ENCODE measurements at places on chromosomes 12 and 14.

GRCh38 chr12:124920353-124920935 is 6.0 kb upstream of the UBC start:
- DNase-seq = no peak

- no peak for DNase-seq
Measured at GRCh38 chr14:86055512-86056075, 525.6 kb downstream of the FLRT2 start.

- DNase-seq = no peak
Measured at GRCh38 chr12:5051334-5051733, 7.7 kb downstream of the KCNA5 start.

DNA sequence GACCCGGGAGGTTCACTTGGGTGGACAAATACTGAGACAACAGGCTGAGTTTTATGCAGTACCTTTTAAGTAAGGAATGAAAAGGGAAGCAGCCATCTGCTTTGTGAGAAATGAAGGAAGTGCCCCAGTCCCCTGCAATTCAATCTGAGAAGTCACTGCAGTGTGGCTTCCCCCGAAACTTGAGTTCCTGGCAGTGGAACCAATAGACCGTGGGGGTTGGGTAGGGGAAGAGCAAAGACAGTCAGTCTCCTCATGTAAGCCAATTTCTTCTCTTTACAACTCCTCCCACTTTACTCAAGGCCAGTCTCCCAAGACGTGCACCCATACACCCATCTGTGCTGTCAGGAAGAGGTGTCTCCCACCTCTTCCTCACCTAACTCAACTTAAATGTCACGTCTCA is 206.5 kb downstream of the BCAT1 start:
- no peak for DNase-seq

DNA sequence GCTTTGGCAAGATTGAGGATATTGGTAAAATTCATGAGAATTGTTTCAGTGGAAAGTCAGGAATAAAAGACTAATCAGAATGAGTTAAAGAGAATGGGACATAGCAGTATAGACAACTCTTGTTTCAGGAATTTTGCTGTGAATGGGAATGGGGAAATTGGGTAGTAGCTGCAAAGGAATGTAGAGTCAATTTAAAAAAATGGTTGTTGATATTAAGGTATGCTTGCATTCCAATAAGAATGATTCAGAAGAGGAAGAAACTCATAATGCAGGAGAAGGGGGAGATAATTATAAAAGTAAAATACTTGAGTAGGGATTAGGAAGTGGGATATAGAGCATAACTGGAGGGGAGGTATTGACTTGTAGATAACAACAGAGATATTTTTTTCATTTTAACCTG is 40.7 kb downstream of the MNAT1 start:
- DNase-seq = peak; percentile 81

DNA sequence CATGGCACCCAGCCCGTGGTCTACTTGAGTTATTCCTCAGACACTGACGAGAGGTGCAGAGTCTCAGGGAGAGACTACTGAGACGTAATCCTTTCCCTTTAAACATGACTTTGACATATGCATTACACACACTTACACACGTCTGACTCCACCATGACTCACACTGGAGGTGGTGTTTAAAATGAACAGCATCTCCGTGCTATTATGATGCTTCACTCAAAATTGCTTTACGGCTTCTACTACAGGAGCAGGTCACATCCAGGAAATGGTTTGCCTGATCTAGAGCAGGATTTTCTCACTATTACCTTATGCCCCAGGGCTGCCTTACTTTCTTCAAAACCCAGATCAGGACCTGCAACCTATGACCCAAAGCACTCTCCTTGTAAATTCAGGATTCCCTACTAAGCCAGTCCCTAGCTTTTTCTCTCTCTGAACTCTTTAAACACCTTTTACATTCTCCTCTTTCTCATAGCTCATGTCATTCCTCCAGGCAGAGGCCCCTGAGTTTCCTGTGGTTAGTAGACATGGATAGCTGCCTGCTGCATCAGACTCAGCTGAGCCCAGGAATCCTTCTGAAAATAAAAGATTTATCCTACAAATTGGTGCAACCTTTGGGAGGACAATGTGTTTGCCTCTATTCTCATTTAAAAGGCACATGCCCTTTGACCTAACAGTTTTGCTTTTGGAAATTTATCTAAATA is 31.2 kb downstream of the TMCC3 start:
- peak; percentile 35 for DNase-seq

DNA sequence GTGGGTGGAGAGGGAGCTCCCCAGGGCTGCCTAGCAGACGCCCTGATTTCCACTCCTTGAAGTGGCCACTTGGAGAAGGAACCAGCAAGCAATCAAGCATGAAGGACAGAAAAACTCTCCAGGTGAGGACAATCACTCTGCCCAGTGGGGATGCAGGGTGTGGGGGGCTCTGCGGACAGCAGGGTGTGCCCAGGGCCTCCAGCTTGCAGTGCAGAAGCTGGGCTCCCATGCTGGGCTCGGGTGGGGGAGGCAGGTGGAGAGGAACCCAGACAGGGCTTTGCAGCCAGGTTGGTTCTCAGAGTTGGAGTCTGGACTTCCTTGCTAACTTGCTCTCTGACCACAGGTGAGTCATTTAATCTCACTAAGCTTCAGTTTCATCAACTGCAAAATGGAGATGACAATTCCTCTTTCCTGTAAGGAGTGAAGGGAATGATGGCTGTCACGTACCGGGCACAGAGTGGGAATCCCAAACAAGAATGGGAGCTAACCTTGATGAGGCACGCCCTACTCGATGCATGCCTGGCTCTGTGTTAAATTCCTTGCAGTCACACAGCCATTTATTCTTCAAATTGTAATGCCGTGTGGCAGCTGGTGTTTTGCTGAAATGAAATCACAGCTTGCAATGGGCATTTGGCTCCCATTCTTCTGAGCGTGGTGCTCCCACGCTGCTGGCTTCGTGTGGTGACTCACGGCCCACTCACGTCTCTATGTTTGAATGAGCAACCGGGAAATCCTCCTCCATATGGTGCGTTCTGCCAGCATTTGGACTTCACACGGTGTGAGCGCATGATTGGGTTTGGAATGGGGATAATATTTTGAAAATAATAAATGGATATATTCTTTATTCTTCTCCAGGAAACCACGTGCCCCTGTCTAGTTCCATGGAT is 75.2 kb downstream of the PRIMA1 start:
- peak; percentile 2 for DNase-seq

GRCh38 chr12:11780521-11781101 is 131.1 kb downstream of the ETV6 start:
- DNase-seq = no peak

DNA sequence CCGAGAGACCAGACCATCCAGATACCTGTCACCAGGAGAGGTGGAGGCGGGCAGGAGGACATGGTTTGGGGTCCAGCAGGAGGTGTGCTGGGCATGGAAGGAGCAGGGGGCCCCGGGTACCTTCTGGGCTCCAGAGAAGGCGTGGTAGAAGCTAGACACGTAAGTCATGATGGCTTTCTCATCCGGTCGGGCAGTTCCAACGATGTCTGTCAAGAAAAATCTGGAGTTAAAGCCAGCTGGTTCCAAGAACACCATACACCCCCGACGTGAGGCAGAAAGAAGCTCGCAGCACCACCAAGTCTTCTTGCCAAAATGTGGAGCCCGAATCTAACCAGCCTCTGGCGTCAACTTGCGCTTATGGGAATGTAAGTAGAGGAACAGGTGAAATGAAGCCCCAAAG is 76.7 kb downstream of the ACTN1 start:
- no peak for DNase-seq

DNA sequence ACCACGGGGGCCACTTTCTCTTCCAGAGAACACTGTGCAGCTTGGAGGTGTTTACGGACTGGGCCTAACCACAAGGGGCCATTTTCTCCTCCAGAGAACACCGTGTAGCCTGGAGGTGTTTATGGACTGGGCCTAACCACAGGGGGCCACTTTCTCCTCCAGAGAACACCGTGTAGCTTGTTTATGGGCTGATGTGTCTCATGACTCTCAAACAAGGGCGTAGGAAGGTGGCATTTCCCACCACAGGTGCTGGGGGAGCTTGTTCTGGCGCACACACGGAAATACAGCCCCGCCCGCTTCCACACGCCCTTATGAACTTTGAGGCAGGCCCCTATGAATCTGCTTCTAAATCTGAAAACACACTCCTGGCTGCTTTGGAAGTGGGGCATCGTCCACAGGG is 174.6 kb upstream of the SFSWAP start:
- DNase-seq = no peak

- no peak for DNase-seq
Measured at GRCh38 chr12:115405471-115405860, 721.5 kb upstream of the TBX3 start.

DNA sequence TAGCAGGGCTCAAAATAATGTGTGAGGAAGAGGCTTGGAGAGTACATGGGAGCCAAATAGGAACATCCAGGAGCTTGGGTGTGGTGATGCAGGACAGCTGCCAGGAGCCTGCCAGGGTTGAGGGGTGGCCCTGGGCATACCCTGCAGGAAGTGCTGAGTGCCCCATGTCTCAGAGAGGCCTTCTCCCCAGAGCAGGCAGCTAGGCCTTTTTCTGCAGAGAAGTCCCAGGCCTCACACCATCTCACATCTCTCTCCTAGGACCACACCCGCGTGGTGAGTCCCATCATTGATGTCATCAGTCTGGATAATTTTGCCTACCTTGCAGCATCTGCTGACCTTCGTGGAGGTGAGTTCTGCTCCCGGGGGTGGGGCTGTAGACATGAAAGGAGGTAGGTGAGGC is 66.9 kb downstream of the ERH start:
- no peak for DNase-seq

DNA sequence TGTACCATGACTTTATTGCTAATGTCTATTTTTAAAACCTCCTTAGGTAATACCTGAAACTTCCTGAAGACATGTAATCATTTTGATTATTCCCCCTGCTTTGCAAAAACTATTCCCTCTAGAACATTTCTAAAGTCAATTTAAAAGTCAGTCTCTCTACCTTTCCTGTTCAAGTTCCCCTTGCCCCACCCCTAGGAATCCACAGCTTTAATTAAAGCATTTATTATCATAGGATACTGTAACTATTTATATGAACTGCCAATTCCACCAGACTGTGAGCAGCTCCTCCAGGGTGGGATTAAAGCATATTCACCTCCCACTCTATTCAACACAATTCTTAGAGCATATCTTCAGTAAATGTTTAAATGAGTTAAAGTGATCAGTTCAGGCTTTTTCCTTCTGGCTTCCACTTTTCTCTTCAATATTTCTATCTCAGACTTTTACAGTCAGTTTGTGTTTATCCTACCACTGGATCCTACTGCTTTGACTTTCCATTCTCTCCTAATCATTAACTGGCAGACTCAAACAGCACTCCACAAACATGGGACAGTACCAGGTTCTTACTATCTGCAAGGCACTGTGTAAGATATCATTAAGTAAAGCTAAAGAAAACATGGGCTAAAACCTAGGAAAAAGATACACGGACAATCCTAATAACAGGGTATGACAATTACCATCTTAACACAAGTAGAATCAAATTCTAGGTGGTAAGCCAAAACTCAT is 39.1 kb downstream of the PTPN21 start:
- no peak for DNase-seq

DNA sequence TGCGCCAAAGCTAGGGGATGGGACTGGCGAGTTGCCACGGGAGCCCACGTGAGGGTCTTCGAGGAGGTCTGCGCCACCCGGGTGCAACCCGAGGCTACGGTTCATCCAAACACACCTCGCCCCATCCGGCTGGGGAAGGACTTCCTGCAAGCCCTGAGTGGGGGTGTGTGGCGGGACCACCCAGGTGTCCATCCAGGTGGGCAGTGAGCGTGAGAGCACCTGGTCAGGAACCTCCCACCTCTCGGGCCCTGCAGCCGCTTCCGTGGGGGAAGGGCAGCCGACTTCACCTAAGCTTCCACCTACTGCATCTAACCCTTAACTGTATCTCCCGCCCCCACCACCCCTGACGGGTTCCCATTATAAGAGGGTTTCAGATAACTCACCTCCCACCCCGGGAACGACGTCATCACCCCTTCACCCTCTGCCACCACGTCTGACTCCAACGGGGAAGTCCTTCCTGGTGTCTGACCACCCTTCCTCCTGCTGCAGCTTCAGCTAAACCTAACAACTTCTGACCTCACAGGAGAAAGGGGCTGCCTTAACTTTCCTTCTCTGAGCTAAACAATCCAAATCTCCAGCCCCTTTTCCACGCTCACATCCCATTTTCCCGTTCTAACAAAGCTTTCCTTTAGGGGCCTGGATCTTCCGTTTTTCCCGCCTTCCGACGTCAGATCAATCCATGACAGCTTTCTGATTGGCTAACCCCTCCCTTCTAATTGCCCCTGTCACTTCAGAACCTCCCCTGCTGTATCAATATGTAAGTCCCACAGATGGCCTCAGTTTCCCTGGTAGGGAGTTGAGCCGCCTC is 27.4 kb upstream of the SMUG1 start:
- no peak for DNase-seq
